ENCODE measurements at places on chromosomes 12 and 14. TPM values are rescaled to one million over a fixed set of nuclear protein-coding genes. Genes with fewer than 3 reads are reported as not detected.

Gene CDCA4
- total RNA-seq = 36.7 TPM

Gene PIANP
- not detected for total RNA-seq

Gene SERPINA5
- total RNA-seq = not detected

Gene TTC9
- total RNA-seq = not detected

Gene PPP4R4
- total RNA-seq = not detected

Gene SIX1
- under 0.01 TPM for total RNA-seq

Gene TBC1D30
- total RNA-seq = 0.15 TPM

Gene HNF1A
- total RNA-seq = not detected

Gene NEUROD4
- total RNA-seq = not detected

Gene GPRC5D
- not detected for total RNA-seq

Gene SP7
- not detected for total RNA-seq

Gene DAO
- not detected for total RNA-seq

Gene ATF7IP
- 65.1 TPM for total RNA-seq

Gene KRT5
- total RNA-seq = 1.1 TPM

Gene BICDL1
- under 0.01 TPM for total RNA-seq

Gene KRT76
- total RNA-seq = not detected

Gene ZNF268
- total RNA-seq = 25.4 TPM

Gene ACSS3
- under 0.01 TPM for total RNA-seq

Gene FGF6
- not detected for total RNA-seq

Gene C12orf60
- total RNA-seq = 9.3 TPM

Gene B4GALNT3
- total RNA-seq = 2.2 TPM
